ENCODE measurements at places on chromosomes 12 and 14.

- ATAC-seq, result no peak
These were observed 20.2 kb downstream of the CCDC38 start for GRCh38 chr12:95922231-95922630.

DNA sequence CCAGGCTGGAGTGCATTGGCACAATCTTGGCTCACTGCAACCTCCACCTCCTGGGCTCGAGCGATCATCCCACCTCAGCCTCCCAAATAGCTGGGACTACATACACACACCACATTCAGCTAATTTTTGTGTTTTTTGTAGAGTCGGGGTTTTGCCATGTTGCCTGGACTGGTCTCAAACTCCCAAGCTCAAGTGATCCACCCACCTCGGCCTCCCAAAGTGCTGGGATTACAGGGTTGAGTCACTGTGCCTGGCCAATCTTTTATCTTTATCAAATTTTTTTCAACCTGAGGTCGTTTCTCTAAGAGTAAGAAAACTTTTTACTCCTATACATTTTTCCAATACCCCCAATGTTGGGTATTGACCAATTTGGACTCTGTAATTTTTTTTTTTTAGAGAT lies 40.0 kb upstream of the NAP1L1 start:
- ATAC-seq, result no peak

DNA sequence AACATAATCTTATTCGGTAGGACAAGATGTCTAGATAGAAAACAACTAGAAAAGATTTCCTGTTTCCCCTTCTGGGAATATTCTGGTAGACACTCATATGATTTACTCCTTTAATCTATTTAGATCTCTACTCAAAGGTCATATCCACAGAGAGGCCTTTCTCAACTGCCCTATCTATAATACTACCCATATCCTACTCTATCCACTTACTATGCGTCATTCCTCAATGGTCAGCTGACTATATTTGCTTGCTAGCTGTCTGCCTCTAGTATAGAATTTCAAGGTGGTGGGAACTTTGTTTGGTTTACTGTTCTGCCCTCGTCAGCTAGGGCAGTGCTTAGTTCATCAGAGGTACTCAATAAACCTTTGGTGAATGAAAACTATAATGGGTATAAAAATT lies 157.8 kb upstream of the PKP2 start:
- no peak for ATAC-seq

DNA sequence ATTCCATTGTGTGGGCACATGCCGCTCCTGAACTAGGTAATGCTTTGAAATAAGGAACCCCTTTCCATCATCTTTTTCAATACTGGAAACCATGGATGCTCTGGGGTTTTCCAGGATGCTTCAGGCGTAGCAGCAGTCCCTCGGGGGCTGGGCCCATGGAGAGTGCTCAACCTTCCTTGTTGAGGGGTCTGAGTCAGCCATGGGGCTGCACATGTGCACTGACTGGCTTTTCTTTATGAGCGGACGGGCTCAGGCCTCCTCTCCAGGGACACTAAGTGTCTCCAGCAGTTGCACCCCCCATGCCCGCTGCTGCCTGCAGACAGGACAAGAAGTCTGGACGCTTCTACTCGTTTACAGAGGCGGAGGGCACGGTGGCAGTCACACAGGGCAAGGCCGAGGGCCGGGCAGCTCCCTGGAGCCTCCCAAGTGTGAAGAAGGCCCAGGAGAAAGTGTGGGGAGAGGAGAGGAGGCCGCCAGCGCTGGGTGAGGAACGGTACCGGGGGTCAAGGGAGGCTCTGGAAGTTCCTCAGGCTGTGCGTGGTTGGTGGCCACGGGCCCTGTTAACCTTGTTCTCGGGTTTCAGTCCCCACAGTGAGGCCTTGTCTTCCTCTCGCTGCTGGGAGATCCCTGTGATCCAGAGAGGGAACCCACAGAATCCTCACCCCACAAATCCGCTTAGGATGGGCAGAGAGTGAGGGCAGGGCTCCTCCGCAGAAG lies 51.2 kb downstream of the TEAD4 start:
- ATAC-seq, result no peak

GRCh38 chr14:67502867-67503266 lies 14.3 kb upstream of the TMEM229B start:
- no peak for ATAC-seq

GRCh38 chr12:45745861-45746277 lies 16.4 kb downstream of the ARID2 start:
- peak; percentile 82 for ATAC-seq

- peak; percentile 74 for ATAC-seq
These were observed 24.7 kb upstream of the MYBPC1 start for GRCh38 chr12:101570047-101570446.
